Cardiac fibroblast (primary cell): ENCODE measurements at places on chromosomes 13 and 19.

GRCh38 chr19:40221858-40222619 lies 3.9 kb upstream of the TTC9B start:
- DNase-seq, result peak; percentile 93

DNA sequence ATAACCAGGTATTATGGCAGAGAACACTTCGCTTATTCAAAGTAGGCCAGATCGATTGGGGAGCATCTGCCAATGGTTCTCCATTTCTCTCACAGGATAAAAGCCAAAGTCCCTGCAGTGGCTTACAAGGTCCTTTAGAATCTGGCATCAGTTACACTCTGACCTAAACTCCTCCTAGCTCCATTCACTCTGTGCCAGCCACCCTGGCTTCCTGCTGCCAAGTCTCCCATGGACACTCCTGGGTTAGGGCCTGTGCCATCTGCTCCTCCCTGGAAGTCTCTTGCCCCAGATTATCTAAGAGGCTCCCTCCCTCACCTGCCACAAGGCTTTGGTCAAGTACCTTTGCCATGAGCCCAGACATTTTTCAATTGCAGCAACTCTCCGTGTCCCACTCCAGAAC lies 649.2 kb downstream of the DACH1 start:
- DNase-seq, result no peak

DNA sequence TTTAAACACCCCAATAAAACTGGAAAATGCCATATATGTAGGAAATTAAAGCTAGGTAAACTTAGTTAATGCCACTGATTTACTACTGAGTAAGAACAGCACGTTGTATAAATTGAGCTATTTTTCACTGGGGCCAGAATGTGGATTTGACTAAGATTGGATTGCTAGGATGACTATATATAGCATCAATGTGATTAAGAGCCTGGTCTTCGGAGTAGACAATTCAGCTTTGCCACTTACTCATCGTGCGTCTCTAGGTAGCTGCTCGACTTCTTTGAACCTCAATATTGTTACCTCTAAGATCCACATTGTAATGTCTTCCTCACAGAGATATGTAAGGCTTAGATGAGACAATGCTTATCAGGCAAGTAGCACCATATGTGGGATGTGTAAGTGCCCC lies 462.5 kb downstream of the KLF12 start:
- DNase-seq, result no peak

GRCh38 chr19:1488282-1488601 lies 1.9 kb downstream of the PCSK4 start:
- DNase-seq, result no peak

DNA sequence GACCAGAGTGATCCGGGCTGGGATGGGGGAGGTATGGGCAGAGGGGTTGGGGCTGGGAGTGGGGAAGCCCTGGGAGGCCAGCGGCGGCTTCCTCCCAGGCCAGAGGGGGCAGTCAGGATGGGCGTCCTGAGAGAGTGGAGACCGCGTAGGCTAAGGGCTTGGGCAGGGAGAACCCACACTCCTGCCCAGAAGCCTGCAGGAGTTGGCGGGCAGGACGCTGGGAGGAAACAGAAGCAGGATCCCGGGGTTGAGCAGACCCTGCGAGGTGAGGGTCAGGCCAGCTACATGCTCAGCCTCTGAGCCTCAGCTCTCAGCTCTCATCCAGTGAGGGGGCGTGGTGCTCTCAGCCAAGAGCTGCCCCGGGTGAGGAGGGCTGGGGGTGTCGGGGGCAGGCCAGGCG lies 7.8 kb upstream of the SCN1B start:
- DNase-seq, result no peak

GRCh38 chr13:63025741-63026140 lies 1610.1 kb upstream of the PCDH20 start:
- no peak for DNase-seq

GRCh38 chr13:91066745-91067144 lies 280.7 kb upstream of the MIR17HG start:
- no peak for DNase-seq

GRCh38 chr19:28051047-28051446 lies 1161.9 kb downstream of the UQCRFS1 start:
- no peak for DNase-seq

- DNase-seq, result peak; percentile 36
Observed at GRCh38 chr19:51771376-51772130, 10.6 kb downstream of the FPR2 start.
